ENCODE measurements at places on chromosomes 5 and 9.
A peak's percentile ranks its signal among the peaks of the same experiment; 100 is the strongest.

GRCh38 chr9:136552117-136552703, 6.4 kb upstream of the NOTCH1 start:
- DNase-seq, result peak; percentile 39

DNA sequence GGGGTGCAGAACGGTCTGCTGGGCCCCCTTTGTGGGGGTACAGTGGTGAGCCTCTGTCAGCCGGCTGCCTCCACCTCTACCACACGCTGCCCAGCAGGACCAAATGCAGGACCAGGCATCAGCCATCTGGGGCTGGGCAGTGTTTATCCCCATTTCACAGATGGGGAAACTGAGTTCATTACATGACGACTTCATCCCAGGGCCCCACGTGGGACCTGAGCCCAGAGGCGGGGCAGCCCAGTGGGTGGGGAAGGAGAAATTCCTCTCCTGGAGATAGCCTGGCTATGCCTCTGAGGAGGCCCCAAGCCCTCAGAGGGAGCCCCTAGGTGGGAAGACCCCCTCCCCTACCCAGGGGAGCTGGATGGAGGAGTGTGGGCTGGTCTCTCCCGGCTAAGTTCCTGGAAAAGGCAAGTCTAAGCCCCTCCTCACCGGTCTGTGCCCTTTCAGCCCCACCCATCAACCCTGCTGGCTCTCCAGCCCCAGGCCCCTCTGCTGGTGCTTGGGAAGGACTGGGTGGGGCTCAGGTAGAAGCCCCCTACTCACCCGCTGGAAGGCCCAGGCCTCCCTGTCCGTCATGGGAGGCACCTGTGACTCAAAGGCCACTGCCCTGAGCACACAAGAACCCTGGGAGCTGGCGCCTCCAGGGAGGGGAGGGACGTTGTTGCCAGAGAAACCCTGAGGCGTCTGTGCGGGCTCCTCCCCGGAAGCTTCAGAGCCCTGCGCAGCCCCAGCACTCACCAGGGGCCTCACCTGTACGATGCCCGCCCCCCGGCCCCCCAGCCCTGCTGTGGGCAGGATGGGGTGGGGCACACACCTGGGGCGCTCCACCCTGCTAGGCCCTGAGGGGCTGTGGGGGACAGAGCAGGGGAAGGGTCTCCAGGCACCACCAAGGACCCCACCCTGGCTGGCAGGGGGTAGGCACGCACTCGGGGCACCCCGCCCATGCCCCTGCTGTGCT, 7.4 kb upstream of the CCDC187 start:
- DNase-seq, result peak; percentile 27

- DNase-seq, result no peak
Observed at GRCh38 chr5:155679530-155679929, 647.4 kb upstream of the SGCD start.

GRCh38 chr9:90307891-90308290, 334.7 kb downstream of the DIRAS2 start:
- no peak for DNase-seq

GRCh38 chr5:137699336-137700281, 36.3 kb downstream of the KLHL3 start:
- no peak for DNase-seq

DNA sequence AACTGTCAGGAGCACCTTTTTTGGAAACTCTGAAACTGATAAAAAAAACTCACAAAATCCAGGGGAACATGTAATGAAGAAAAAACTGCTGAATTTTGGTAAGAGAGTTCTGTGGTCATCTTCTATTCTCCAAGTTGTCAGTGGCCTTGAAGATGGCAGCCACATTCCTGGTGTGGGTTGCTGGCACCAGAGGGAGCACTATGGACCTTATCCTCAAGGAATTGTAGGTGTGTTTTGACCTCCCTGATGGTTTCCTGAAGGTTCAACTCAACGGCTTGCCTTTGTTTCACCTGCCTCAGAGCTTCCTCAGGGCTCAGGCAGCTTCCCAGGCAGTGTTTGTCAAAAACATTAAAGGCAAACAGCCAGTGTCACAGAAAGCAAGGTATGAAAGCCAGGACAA, 2.2 kb upstream of the SLC38A9 start:
- DNase-seq, result no peak

DNA sequence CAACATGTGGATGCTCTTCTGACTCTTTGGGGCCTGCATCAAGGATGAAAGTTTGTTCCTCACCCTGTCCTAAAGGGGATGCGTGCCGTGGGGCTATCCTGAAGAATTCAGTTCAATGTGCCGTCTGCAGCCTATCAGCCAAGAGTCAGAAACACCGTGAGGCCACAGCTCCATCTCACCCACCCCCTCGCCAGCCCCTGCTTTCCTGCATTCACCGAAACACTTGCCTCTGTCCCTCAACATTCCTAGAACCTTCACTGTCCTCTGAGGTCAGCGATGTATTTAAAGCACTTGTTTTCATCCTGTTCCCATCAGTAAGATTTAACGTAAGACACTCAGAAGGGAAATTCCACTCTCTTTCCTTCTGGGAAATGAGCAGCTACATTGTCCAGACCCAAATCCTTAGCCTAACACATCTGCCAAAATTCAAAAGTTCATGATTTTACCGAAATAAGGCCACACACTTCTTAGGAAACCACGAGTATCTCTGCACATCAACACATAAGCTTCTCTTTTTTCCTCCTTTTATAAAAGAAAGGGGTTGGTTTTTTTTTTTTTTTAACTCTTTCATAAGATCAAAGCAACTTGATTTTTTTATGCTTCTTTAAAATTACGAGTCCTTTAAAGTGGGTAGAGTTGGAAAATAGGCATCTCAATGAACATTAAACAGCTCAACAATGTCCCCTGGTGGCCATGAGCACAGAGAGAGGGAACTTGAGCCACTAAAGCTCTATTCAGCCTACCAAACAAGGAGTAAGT, 100.7 kb downstream of the SUSD1 start:
- peak; percentile 71 for DNase-seq

- DNase-seq, result no peak
Observed at GRCh38 chr5:141902015-141902814, 21.5 kb upstream of the DELE1 start.

DNA sequence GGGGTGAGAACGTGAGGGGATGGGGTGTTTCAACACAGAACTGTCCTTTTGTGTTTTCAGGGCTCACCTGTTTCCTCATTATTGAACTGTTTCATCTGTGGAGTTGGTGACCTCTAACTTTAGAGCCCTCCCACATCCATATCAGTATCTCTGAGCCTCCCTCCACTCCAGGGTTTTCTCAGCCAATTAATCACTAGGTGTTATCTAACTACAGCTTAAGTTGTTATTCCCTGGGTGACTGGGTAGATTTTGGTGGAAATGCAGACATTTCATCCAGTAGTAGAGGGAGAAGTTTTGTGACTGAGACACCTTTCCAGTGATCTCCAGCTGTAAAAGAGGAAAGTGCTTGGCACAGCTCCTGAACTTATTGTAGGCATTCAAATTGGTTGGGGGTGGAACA, 23.7 kb downstream of the PPP3R2 start:
- DNase-seq, result no peak

- no peak for DNase-seq
Observed at GRCh38 chr5:17434982-17435381, 63.0 kb upstream of the TAF11L2 start.

GRCh38 chr9:95049761-95050160, 267.7 kb downstream of the FANCC start:
- DNase-seq, result no peak

DNA sequence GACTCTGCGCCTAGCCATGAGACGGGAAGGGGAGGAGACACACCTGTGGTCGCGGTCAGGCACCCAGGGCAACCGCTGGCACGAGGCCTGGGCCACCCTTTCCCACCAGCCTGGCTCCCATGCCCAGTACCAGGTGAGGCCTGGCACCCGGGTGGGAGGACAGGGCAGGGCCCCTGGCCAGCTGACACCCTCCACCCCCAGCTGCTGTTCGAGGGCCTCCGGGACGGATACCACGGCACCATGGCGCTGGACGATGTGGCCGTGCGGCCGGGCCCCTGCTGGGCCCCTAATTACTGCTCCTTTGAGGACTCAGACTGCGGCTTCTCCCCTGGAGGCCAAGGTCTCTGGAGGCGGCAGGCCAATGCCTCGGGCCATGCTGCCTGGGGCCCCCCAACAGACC, 5.0 kb downstream of the MAMDC4 start:
- DNase-seq, result no peak
